ENCODE measurements at places on chromosomes 7 and 10.

DNA sequence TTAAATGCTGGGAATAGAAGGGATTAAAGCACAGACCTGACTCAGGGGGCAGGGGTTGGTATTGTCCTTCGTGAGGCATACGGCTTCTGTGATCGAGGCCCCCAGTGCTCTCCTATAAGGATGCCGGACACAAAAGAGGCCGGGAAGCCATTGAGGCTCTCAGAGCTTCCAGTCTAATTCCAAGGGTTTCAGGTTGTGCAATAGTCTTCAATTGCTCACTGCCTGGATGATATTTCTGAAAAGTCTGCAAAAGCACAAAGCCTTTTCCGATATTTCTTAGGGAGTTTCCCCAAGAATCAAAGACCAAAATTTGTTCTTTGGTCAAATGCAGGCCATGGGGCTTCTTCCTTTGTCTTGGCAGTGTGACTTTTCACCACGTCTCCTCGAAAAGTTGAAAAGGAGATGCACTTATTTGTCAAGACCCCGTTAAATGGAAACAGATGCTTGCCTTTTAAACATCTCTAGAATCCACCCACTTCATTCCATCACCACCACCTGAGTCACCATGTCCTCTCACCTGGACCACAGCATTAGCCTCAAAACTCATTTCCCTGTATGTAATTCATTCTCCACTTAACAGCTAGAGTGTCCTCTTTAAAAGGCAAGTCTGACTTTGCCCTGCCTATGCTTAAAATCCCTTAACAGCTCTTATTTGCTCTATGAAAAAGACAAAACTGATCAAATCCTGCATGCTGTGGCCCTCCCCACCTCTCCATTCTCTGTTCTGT lies 134.8 kb upstream of the NAMPT start:
- DNase-seq = peak; percentile 64

GRCh38 chr7:99557196-99557607 lies 1.2 kb upstream of the ZNF655 start:
- DNase-seq = no peak

DNA sequence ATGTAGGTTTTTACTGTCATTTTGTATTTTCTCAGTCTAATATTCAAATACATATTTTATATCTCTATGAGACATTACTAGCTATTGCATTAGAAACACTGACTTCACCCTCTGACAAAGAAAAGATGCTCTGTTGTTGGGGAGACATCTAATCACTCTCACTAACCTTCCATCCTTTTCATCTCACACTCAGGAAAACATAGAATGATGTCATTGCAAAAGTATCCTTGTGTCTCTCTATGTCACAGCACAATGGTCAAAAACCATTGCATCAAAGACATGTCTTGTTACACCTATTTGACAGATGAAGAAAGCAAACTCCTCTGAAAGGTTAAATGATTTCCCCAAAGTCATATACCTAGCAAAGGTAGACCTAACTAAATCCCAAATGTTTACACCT lies 231.3 kb upstream of the PTN start:
- no peak for DNase-seq

DNA sequence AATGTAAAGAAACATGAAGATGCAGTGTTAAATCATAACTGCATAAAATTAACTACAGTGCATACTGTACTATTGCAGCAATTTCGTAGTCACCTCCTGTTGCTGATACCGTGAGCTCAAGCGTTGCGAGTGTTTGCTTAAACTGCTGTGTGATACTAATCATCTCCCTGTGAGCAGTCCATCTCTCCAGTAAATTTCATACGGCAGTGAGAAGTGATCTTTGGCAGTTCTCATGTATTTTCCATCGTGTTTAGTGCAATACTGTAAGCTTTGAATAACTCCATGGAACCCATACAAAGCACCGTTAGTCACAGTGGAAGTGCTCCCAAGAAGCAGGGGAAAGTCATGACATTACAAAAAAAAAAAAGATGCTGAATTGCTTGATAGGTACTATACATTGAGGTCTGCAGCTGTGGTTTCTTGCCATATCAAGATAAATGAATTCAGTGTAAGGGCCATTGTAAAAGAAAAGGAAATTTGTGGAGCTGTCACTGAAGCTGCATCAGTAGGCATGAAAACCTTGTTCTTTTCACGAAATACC lies 360.4 kb downstream of the EXOC4 start:
- DNase-seq = no peak

- DNase-seq = no peak
Observed at GRCh38 chr7:85840554-85840953, 653.7 kb upstream of the SEMA3D start.

DNA sequence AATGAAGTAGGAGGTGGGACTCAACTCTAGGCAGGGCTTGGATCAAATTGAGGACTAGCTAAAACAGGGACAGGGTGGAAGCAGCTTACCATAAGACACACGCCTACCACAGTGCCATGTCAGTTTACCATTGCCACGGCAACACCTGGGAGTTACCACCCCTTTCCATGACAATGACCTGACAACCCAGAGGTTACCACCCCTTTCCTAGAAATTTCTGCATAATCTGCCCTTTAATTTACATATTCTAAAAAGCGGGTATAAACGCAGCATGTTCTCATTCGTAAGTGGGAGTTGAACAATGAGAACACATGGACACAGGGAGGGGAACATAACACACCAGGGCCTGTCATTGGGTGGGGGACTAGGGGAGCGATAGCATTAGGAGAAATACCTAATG lies 72.7 kb downstream of the GCC1 start:
- DNase-seq = no peak

DNA sequence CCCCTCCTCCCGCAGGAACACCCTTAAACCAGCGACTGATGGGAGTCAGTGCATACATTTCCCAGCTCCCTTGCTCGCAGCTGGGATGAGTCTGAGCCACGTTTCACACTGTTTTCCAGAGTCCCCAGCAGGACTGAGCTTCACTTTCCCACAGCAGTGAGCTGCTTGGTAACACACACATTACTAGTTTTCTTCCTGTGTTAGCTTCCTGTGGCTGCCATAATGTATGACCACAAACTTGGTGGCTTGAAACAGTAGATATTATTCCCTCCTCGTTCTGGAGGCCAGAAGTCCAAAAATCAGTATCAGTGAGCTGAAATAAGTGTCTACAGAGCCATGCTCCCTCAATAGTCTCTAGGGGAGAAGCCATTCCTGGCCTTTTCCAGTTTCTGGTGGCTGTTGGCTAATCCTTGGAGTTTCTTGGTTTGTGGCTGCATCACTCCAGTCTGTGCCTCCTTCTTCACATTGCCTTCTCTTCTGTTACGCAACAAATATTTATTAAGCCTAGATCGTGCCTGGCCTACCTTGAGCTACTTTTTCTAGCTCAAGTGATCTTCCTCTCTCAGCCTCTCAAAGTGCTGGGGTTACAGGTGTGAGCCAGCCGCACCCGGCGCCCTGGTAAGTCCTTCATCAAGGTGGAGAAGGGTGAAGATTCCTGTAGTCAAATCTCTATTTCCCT lies 26.2 kb upstream of the CARD11 start:
- DNase-seq = no peak

GRCh38 chr10:117994771-117995170 lies 52.0 kb downstream of the RAB11FIP2 start:
- no peak for DNase-seq

DNA sequence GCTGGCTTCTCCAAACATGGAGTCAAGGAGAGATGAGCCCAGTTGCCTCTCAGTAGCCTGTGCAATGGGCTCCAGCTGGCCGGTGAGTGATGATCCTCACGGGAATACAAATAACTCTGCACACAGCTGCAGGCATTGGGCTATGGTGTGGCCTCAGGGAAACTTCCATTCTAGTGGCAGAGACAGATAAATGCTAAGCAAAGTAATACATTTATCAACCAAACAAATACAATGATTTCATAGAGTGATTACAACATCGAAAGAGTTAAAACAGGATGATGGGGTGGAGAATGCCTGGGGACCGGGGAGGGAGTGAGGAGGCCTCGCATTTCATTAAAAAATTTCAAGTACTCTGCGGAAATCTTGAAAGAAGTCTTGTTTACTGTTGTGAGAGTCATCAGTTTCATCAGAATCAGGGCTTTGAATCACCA lies 15.0 kb upstream of the AKR1B1 start:
- no peak for DNase-seq

DNA sequence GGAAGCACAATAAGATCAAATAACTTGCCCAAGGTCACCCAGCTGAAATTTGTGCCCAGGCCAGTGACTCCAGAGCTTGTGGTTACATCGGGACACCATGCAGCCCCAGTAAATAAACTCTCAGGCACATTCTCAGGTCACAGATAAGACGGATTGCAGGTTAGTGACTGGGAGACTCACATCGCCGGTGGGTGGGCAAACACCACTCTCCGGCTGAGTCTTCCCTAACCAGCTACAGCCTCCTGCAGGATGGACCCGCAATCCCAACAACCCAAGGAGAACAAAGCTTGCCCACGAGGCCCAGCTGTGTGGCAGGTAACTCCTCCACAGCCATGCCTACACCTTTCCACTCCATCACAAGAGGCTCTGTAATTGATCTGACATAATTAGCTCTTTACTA lies 81.7 kb upstream of the EFCAB10 start:
- no peak for DNase-seq

GRCh38 chr10:75431180-75432111 lies at the start of gene LRMDA:
TSS of gene LRMDA (plus strand) at chr10:75431624.
- no peak for DNase-seq

GRCh38 chr10:121217331-121217730 lies 366.2 kb downstream of the WDR11 start:
- DNase-seq = no peak

Data from stimulated activated CD4-positive, alpha-beta T cell treated with anti-CD3 and anti-CD28 coated beads, Interleukin-1b, Interleukin-23, amount 100 ng/mL, for 48 hours (primary cell).